Thoracic aorta (tissue), 2 donors: ENCODE measurements at places on chromosomes 5 and 9.

- H3K36me3 ChIP-seq: no peaks in the 10 kb centered on the region
- no peaks in the 10 kb centered on the region for H3K4me1 ChIP-seq
- no peak overlapping the region for H3K27ac ChIP-seq
- no peak overlapping the region for H3K4me3 ChIP-seq
- H3K27me3 ChIP-seq: no peaks in the 10 kb centered on the region
These were observed 189.4 kb downstream of the CCDC192 start for GRCh38 chr5:127892467-127893207.

GRCh38 chr9:113380869-113381378 lies 4.1 kb upstream of the HDHD3 start:
- H3K27me3 ChIP-seq: no peaks in the 10 kb centered on the region
- no peak overlapping the region for H3K4me3 ChIP-seq
- H3K27ac ChIP-seq: no peak overlapping the region
- DNase-seq: no peak
- no peaks in the 10 kb centered on the region for H3K36me3 ChIP-seq

GRCh38 chr5:3392306-3392939 lies 203.2 kb upstream of the IRX1 start:
- no peaks in the 10 kb centered on the region for H3K4me1 ChIP-seq
- DNase-seq: no peak
- H3K36me3 ChIP-seq: no peaks in the 10 kb centered on the region
- H3K4me3 ChIP-seq: no peak overlapping the region
- H3K27ac ChIP-seq: no peak overlapping the region

GRCh38 chr9:108160706-108161355 lies 671.3 kb upstream of the KLF4 start:
- H3K4me3 ChIP-seq: no peak overlapping the region
- H3K36me3 ChIP-seq: no peaks in the 10 kb centered on the region
- no peak overlapping the region for H3K27ac ChIP-seq
- peaks cover under 1% of the 10 kb centered on the region for H3K4me1 ChIP-seq

DNA sequence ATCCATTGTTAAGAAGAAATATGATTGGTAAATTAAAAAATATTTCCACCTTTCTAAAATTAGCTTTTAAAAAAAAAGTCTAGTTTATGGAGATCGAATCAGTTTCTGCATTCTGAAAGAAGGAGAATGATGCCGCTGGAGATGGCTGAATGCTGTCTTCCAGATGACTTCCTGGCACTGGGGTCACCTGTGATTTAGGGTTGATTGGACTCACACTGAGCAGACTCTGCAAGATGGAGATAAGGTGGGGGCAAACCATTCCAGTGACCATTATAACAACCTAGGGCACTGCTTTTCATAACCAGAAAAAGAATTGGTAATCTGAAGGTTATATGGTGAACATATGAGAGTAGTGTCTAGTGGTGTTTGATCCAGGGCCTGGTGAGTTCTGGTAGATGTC lies 40.8 kb downstream of the RHOBTB3 start:
- no peaks in the 10 kb centered on the region for H3K4me1 ChIP-seq
- no peak overlapping the region for H3K27ac ChIP-seq
- no peaks in the 10 kb centered on the region for H3K27me3 ChIP-seq
- H3K36me3 ChIP-seq: no peaks in the 10 kb centered on the region
- H3K4me3 ChIP-seq: no peak overlapping the region

DNA sequence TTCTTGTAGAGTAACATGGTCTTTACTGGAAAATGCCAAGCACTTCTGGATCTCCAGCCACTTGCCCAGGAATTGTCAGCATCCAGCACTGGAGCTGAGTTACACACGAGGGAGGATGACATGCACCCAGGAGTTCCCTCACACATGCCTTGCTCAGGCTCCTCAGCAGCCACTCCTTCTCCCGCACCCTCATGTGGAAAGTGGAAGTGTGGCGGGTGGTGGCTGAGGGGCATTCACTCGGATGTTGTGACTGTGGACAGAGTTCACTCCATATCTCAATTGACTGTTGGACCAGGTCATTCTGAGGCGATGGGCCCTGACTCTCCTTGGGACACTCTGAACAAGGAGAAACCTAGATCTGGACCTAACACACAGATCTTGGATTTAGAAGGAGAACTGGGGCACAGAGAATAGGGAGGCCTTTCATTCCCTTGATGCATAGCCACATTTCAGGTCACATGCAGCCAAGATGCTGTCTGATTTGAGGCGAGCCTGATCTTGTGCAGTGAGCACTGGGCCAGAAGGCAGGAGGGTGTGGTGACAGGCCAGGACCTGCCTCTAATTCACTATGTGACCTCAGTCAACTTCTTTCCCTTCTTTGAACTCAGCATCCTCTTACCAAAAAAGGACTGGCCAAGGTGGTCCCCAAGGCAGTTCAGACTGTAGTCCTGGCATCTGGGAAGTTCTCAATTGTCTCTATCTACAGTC lies 62.1 kb downstream of the CYSTM1 start:
- peaks cover 15% of the 10 kb centered on the region for H3K4me1 ChIP-seq
- H3K27me3 ChIP-seq: no peaks in the 10 kb centered on the region
- no peak for DNase-seq
- H3K4me3 ChIP-seq: no peak overlapping the region
- no peaks in the 10 kb centered on the region for H3K36me3 ChIP-seq

GRCh38 chr5:87829217-87829551 lies 416.5 kb upstream of the CCNH start:
- H3K27me3 ChIP-seq: no peaks in the 10 kb centered on the region
- peak; percentile 5 for DNase-seq
- H3K4me3 ChIP-seq: no peak overlapping the region
- H3K4me1 ChIP-seq: no peaks in the 10 kb centered on the region
- H3K36me3 ChIP-seq: no peaks in the 10 kb centered on the region

- H3K27ac ChIP-seq: no peak overlapping the region
- no peaks in the 10 kb centered on the region for H3K36me3 ChIP-seq
- no peak overlapping the region for H3K4me3 ChIP-seq
- DNase-seq: no peak
- H3K4me1 ChIP-seq: no peaks in the 10 kb centered on the region
These were observed 70.6 kb downstream of the DOCK2 start for GRCh38 chr5:169707686-169708085.

DNA sequence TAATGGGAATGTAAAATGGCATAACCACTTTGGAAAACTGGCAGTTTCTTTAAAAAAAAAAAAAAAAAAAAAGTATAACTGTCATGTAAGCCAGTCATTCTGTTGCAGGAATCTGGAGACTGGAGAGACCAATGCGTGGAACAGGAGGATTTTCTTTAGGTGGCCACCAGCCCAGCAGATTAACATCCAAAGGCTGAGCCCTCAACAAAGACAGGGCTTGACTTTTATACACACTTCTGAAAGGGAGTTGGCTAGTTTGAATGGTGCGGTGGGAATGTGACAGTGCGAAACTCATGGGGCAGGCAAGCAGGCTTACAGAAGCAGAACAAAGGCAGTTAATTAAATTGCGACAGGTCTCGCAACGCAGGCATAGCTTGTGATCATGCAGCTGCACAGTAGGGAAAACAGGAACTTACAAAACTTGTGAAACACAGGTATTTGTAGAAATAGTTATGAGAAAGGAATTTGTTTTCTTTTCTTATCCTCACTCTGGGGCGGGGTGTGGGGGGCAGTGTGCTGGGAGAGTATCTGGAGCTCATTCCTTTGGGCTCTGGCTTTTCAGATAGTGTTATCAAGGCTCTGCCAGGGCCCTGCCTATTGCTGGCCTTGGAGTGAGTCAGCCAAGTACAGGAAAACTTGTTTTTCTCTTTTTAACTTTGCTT lies 12.0 kb downstream of the UIMC1 start:
- H3K27me3 ChIP-seq: no peaks in the 10 kb centered on the region
- DNase-seq: no peak
- no peaks in the 10 kb centered on the region for H3K36me3 ChIP-seq
- peak overlapping the region; percentile 7 for H3K27ac ChIP-seq

DNA sequence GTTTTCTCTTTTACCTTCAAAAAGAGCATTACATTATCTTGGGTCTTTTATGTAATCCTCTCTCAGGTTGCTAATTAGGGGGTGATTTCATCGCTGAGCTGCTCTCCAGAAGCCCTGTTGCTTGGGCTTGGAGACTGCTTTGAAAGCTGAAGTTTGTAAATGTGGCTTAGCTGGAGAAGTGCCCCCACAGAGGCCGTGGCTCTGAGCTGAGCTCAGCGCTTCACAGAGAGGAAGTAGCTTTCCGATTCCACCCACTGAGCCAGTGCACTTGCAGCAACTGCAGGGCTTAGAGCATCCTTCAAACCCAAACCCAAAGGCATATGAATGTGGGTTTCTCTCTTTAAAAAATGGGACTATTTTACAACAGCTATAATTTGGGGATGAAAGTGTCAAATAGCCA lies 13.7 kb upstream of the NXNL2 start:
- no peaks in the 10 kb centered on the region for H3K27me3 ChIP-seq
- DNase-seq: no peak
- H3K4me3 ChIP-seq: no peak overlapping the region
- H3K4me1 ChIP-seq: no peaks in the 10 kb centered on the region

DNA sequence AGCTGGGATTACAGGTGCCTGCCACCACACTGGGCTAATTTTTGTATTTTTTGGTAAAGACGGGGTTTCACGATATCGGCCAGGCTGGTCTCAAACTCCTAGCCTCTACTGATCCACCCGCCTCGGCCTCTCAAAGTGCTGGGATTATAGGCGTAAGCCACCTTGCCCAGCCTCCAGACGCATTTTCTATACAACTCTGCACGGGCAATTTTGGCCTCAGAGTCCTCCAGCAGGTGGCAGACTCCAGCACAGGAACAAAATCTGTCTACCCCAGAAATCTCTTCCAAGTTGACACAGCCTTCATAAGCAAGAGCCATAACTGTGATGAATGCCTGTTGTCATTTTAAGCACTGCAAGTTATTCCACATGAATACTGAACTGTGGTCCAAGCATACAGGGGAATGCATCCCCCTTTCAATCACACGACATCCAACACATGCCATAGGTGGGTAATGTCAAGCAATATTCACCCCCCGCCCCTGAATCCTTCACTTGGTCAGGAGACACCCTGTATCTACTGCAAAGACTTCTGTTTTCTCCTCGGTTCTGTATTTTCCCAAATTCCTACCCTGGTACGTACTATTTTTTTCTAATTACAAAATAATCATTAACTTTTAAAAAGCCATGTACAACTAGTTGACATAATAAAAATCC lies 50.8 kb downstream of the ALDH7A1 start:
- no peak for DNase-seq
- H3K27me3 ChIP-seq: no peaks in the 10 kb centered on the region
- no peak overlapping the region for H3K4me3 ChIP-seq
- H3K27ac ChIP-seq: no peak overlapping the region
- peaks cover 20% of the 10 kb centered on the region for H3K36me3 ChIP-seq

- no peaks in the 10 kb centered on the region for H3K4me1 ChIP-seq
- no peak for DNase-seq
- H3K27ac ChIP-seq: no peak overlapping the region
- H3K36me3 ChIP-seq: no peaks in the 10 kb centered on the region
- no peak overlapping the region for H3K4me3 ChIP-seq
These were observed 229.5 kb downstream of the CD180 start for GRCh38 chr5:66967102-66967501.

DNA sequence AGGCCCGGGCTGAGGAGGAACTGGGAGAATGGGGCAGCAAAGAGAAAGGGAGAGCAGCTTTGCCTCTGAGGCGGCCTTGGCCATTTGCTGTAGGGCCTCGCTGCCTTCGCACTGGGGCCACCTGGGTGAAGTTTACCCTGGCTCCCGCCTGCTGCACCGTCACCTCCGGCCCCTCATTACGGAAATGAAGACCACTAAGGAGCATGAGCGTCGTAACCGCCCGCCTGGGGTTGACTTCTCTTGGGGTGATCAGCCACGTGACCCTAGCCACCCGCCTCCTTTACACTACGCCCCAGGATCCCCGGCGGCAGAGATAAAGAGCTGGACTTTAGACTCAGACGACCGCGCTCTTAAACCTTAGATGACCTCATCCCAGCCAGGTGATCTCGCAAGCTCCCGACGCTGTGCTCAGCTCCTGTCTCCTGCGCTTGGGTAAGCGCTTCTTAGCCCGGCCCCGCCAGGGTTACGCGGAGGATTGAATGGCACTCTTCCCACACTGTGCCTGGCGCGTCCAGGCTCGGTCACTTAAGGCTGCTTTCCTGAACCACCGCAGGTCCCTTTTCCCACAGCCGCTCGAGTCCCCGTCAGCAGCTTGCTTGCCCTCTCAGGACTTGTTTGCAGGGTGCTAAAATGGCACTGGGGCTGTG lies 107.9 kb upstream of the LARP1 start:
- peak overlapping the region; percentile 77 for H3K4me3 ChIP-seq
- no peaks in the 10 kb centered on the region for H3K27me3 ChIP-seq
- peaks cover 15% of the 10 kb centered on the region for H3K4me1 ChIP-seq
- DNase-seq: no peak
- H3K36me3 ChIP-seq: no peaks in the 10 kb centered on the region

GRCh38 chr5:165996201-165996875 lies 2295.1 kb upstream of the WWC1 start:
- H3K36me3 ChIP-seq: no peaks in the 10 kb centered on the region
- no peaks in the 10 kb centered on the region for H3K27me3 ChIP-seq
- no peaks in the 10 kb centered on the region for H3K4me1 ChIP-seq
- H3K4me3 ChIP-seq: no peak overlapping the region

DNA sequence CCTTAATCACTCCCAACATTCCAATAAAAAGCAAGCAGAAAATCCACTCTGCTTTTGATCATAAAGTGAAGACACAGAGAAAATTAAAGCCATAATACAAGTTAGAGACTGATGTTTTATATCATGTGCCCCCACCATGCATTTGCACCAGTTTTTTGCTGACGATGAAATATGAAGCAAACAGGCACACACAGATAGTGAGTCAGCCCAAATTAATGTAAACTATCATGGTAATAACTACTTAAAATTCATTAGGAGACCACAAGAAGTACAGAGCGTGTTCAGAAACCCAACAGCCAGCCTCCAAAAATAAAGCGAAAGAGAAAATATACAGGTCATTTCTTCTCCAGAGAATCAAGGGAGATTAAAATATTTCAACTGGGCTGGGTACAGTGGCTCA lies 46.4 kb upstream of the KDM4C start:
- no peak overlapping the region for H3K4me3 ChIP-seq
- no peaks in the 10 kb centered on the region for H3K27me3 ChIP-seq
- H3K36me3 ChIP-seq: no peaks in the 10 kb centered on the region
- no peaks in the 10 kb centered on the region for H3K4me1 ChIP-seq

- no peak for DNase-seq
- peak overlapping the region; percentile 82 for H3K27ac ChIP-seq
- H3K4me3 ChIP-seq: peak overlapping the region; percentile 40
- H3K4me1 ChIP-seq: peaks cover 12% of the 10 kb centered on the region
These were observed 31.0 kb upstream of the B4GALT1 start for GRCh38 chr9:33198165-33198564.
